Activated T-helper 1 cell treated with anti-CD3 and anti-CD28 coated beads, Interleukin-2, amount 50 U/mL, for 16 hours (primary cell): ENCODE measurements at places on chromosomes 5 and 9.
A peak's percentile ranks its signal among the peaks of the same experiment; 100 is the strongest.

DNA sequence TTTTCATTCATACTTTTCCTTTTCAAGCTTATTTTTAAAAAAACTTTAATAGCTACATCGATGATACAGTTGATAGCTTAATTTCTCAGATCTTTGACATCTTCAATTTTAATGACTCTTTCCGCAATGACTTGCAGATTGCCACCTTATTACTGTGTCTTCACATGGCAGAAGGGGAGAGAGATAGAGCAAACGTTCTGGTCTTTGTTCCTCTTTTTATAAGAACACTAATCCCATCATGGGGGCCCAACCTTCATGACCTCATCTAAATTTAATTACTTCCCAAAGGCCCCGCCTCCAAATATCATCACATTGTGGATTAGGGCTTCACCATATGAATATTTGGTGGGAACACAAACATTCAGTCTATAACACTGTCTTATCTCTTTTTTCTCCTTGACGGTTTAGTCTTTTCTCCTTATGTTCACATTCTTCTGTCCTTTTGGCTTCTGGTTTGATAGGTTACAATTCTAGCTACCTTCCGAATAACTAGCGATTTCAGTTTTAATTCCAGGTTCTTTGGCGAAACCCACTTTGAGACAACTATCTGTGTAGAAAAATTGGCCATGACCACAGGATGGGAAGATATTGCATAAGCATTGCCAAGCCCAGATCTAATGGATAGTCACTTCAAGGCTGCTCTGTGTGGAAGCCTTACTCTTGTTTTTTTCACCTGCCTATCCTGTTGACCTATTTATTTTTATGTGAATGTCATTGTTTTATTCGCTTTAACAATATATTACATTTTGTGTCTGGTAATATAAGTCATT, 5.0 kb downstream of the ZNF189 start:
- DNase-seq, result no peak

GRCh38 chr5:63981864-63982263, 19.6 kb upstream of the HTR1A start:
- no peak for DNase-seq

GRCh38 chr5:95617057-95617456, 2.8 kb upstream of the GPR150 start:
- DNase-seq, result no peak

DNA sequence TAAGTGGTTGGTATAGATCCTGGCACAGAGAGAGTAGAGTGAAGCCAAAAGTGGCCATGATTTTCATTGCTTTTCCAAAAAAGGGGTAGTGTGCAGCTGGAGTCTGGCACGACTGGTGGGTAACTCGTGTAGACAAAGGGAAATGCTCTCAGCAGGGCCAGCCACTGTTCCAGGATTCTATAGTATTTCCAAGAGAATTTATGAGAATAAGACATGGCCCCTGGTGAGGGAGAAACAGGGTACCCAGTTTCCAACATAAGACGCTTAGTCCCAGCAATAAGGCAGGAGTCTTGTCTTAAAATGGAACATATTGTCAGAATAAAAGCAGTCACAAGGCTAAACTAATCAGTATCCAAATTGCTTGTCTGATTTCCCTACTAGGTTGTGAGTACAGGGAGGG, 52.1 kb downstream of the NMUR2 start:
- no peak for DNase-seq

DNA sequence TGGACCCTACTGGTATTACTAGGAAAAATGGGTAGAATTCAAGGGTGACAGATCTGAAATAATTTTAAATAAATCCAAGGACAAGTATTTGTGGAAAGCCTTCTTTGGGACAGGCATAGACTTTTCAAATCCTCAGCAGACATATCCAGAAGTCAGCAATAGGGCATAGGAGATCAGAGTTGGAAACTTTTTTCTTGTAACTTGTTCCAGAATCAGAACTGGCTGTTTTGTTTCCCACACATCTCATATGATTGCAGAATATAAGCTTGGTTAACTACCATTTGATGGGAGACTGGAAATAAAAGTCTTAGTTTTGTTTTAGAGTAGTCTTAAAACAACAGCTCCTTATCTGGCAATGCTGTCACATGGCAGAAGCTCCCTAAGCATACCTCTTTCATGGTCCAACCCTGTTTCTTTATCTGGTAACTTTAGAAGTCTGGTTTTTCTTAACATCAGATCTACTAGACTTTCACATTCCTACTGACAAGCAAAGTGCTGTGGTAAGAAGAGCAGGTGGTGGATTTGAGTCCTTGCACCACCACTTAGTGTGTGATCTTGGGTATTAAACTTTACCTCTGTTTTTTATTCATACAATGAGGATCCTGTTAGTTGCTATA, 25.1 kb downstream of the XRCC4 start:
- DNase-seq, result no peak

DNA sequence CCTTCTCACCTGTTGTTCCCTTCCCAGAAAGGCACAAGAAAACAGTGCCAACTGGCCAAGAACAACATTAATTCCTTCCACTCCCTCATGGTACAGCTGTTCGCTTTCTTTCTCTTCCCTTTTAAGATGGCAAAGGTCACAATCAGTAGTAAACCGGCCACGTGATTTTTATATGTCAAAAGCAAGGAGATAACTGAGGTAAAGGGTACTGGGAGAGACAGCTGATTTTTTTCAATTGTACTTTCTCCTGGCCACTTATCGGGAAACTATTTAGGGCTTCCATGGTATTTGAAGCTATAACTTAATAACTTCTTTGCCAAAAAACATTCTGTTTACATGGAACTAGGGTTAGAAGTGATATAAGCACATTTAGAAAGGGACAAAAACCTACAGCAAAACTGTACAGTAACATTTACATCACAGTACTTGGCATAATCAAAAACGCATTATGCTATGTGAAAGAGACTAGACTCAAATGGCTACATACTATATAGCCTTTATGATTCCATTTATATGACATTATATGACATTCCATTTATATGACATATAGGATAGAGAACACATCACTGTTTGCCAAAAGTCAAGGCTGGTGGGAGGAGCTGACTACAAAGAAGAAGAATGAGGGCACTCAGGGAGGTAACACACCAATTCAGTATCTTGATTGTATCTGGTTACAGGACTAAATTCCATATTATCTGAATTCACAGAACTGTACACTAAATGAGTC, 24.8 kb downstream of the PLPP1 start:
- DNase-seq, result no peak

- no peak for DNase-seq
Observed at GRCh38 chr9:32738501-32739172, 44.7 kb upstream of the TMEM215 start.

- DNase-seq, result no peak
Observed at GRCh38 chr5:132506094-132506692, 15.6 kb upstream of the IRF1 start.

- no peak for DNase-seq
Observed at GRCh38 chr9:110013064-110013463, 194.9 kb downstream of the C9orf152 start.

DNA sequence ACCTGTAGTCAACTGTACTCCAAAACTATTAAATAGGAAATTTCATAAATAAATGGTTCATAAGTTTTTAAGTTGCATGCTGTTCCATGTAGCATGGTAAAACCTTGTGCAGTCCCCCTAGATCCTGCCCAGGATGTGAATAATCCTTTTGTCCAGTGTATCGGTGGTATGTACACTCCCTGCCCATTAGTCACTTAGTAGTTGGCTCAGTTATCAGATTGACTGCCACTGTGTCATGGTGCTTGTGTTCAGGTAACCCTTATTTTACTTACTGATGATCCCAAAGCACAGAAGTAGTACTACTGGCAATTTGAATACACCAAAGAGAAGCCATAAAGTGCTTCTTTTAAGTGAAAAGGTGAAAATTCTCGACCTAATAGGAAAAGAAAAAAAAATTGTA, 134.2 kb downstream of the RNF180 start:
- DNase-seq, result no peak

DNA sequence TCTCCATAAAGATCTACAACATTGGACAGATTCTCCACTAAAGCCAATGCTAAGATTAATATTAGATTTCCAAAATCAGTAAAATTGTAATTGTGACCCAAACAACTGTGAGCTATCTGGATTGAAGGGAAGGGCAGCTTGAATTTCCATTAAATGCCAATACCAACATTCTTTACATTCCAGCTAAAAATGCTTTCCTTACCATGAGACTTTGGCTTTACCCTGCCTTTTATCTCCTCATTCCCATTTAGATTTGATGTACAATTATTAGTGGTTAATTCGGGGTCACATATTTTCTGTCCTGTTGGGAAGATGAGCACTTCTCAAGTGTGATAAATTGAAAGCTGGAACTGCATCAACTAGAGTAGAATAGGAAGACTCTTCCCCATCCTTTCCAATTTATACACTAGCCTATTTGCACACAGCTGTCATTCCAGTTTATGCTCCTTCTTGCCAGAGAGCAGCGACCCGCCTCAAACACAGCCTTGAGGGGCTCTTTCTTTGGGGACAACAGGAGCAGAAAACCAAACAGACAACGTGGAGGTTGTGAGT, 33.1 kb upstream of the MYOT start:
- no peak for DNase-seq

DNA sequence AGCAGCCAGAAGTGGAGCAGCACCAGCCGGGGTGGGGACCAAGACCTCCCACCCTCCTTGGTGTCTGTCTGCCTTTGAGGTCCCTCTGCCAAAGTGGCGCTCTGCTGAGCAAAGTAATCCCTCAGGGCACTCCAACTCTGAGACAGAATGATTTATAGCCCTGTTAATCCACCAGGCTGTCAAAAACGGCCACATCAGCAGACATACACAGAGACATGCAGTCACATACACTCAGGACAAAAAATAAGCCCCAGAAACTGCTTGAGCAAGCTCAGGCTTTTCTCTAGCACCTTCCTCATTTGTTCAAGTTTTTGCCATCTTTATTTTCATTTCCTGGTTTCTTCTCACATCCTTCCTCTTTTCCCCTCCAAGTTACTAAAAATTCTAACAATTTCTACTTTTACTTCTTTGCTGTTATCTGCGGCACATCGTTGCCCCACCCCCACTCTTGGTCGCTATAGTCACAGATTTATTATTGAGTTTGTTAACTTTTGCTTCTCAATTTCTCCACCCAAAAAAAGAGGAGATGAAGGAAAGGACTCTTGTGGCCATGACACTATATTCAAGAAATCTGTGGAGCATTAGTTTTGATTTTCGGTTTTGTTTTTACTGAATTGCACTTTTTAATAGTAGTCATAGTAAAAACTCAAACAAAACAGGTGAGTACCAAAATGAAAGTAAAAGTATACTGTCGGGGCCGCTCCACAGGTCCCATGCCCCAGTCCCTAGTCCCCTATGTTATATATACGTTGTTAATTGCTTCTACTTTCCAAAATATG, 17.4 kb upstream of the ADRB2 start:
- DNase-seq, result no peak

DNA sequence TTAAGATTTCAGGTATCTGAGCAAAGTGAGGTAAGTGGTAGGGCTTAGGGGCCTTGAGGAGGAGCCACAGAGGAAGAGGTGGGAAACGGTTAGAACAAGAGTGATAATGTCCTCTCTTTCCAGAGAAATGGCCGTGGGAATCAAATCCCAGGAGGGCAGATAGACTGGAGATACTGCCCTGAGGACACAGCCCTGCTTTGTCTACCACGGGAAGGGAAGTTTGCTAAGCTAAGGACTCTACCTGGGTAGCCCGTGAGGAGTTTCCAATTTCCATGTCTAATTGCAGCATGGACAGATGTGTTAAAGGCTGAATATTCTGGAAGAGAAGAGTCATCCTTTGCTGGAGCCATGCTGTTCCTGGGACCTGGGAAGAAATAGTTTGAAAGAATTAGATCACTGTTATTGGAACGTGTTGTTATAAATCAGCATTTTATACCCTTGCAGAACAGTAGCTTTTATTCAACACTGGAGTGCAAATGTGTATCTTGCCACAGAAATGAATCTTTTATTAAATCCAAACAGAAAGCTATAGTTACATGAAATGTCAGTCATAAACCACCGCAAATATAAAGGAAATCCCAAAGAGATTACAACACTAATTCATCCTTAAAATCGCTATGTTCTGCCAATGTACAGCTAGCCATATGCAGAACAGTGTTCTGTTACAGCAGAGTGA, 133.2 kb upstream of the LHFPL2 start:
- DNase-seq, result no peak

GRCh38 chr5:53361708-53362107, 118.7 kb upstream of the FST start:
- no peak for DNase-seq

GRCh38 chr5:1299961-1300360, 5.1 kb upstream of the TERT start:
- no peak for DNase-seq

DNA sequence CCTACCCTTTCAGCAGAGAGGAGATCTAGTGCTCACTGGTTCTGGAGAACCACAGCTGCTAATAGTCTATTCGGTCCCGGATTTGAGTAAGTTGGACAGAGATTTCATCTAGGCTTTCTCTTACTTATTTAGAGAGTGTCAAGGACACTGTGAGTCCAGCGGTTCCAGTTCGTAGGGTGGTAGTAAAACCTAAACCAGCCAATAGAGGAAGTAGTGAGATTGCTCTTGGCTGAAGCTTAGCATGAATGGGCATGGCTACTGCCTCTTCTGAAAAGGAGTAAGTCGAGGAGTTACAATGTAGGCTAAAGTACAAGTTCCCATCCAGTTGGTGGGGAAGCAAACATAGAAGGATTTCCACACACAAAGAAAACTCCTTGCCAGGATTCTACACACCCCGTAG, 109.6 kb upstream of the MOCS2 start:
- DNase-seq, result no peak

DNA sequence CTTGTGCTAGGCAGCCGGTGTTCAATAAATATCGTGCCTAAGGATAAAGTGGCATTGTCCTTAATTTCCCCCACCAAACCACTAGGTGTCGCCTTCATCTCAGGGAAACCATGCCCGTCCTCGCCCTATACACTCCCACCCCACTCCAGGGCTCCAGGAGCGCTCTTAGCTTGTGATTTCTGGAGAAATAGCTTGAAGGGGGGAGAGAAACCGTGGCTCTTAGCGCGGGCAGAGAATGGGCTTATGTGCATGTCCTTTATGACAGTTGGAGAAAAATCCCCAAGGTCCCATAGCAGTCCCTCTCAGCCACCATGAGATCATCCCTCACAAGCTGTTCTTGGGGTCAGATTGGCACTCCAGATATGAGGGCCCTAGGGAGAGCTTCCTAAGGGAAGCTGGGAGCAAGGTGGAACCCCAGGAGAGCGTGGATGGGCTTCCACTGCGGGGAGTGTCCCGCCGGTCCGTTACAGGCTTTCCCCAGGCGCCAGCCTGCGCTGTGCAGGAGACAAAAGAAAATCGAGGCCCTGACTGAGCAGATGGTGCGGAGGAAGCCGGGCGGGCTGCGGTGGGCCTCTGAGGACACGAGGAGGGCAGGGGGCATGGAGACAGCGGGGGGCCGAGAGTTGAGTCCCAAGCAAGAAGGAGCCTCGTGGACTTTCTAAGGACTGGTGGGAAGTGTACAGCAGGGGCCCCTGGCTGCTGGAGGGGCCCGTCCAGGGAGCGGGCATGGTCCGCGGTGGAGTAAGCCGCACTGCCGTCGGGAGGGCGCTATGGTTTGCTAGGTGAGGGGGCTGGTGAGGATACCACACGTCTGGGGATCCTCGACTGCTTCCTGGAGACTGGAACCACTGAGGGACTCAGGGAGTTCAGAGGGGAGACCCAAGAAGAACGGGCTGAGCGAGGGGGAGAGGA, 750 bp upstream of the NPR2 start:
- peak; percentile 37 for DNase-seq

- no peak for DNase-seq
Observed at GRCh38 chr5:173196133-173196952, 38.7 kb downstream of the NKX2-5 start.
